ENCODE measurements at places on chromosomes 16 and 17.
A peak's percentile ranks its signal among the peaks of the same experiment; 100 is the strongest.

DNA sequence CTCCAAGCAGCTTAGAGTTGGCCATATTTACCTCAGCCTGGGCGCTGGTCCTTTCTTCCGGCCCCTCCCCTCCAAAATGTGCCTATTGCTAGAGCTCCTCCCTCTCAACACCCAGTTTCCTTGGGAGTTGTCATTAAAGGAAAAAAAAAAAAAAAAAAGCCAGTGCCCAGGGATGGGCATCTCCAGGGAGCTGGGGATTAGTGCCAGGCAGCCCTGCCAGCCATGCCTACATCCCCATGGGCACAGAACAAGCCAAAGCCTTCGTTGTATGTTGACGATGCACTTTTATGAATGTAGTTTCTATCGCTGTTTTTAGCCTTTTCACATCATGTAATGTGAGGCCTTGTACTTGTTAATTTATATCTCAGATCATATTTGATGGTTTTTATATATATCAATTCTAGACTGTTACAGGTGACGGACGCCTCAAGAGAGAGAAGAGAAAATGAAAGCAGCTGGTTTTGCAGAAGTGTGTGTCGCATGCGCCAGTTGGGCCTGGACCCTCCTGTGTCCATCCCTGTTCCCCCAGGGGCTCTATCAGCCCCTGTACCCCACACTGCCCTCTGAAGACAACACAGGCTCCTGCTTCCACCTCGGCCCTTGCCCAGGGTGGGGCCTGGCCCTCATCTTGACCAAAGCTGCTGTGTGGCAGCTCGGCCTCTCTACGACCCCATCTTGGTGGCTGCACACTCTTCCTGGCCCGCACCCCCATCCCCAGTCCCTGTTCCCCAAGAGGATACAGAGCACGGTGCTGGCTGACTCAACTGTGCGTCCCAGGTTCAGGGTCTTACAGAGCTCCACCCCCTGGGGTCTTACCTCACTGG, 4.8 kb downstream of the LIMD2 start:
- DNase-seq: no peak

- no peak for DNase-seq
Observed at GRCh38 chr16:77993111-77993985, 29.0 kb upstream of the CLEC3A start.

DNA sequence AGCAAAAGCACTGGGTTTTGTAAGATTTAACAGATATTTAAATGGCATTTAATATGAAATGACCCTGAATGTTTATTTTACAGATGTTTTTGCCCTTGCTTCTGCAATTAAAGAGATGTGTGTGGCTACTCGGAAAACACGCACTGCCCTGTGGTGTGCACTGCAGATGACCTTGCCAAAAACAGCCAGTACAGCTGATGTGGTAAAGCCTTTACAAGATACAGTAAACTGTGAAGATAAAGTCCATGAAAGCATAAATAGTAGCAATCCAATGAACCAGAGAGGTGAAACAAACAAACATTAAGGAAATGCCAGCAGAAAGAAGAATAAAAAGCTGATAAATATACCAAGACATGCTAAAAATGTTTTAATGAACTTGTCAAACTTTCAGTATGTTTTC, 15.7 kb downstream of the CCDC43 start:
- DNase-seq: no peak

DNA sequence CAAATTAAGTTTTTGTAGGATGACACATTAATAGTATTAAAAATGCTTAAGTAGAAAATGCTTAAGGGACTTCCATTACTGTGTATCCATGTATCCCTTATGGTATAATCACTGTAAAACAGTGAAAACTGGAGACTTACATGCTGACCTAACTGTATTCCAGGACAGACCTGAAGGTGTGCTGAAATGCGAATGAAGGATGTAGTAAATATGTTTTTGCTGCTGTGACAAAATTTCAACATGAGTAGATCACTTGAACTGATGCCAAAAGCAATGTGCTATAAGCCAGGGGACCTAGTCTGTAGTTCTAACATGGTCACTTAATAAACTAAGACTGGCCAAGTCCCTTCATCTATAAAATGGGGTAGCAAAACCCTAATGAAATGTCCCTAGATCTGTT, 142.0 kb upstream of the CORO6 start:
- DNase-seq: no peak

- DNase-seq: no peak
Observed at GRCh38 chr17:71809537-71809936, 311.3 kb upstream of the SOX9 start.

GRCh38 chr16:88780142-88781062, 4.6 kb downstream of the PIEZO1 start:
- no peak for DNase-seq

DNA sequence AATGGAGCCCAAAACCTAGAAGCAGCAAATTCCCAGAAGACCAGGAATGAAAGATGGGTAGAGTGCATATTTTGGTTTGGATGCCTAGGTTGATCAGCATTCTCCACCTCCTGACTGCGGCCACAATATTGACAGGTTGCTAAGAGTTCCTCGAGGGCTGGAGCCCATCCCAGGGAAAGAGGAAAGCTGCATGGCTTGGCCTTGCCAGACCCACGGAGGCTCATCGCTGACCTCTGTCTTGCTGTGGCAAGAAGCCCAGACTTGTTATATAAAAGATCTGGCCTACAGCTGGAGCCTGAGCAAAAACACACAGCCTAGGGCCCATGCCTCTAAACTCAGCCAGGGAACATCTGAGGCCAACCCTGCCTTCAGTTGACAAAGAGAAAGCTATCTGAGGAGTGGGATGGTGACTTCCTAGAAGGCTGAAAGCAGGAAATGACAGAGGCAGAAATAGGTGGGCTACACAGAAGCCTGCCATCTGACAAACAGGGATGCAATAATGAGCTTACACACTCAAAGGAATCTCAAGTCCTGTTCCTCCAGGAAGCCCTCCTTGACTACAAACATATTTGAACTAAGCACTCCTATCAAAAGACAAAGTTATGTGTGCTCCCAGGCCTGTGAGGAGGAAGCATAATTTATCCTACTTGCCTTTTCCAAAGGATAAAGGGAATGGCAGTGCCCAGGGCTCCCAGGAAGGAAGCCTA, 22.5 kb upstream of the SLC35B1 start:
- peak; percentile 21 for DNase-seq

DNA sequence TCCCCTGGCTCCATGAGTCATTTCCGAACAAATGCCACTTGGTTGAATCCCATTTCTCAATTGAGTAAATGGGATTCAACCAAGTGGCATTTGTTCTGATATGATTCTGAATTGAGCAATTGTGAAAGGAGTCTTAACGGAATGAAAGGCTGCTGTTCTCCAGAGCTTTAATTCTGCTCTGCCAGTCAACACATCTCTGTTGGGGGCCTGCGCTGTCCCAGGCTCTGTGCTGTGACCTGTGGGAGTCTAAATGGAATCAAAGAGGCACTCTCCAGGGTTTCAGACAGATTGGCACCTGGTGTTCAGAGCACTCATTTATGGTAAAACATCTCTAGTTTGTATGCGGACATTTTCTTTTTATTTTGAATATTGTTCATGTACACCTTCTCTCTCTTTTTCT, 126.2 kb downstream of the WSCD1 start:
- DNase-seq: no peak

GRCh38 chr17:76685366-76685765, 25.4 kb downstream of the MXRA7 start:
- DNase-seq: no peak

DNA sequence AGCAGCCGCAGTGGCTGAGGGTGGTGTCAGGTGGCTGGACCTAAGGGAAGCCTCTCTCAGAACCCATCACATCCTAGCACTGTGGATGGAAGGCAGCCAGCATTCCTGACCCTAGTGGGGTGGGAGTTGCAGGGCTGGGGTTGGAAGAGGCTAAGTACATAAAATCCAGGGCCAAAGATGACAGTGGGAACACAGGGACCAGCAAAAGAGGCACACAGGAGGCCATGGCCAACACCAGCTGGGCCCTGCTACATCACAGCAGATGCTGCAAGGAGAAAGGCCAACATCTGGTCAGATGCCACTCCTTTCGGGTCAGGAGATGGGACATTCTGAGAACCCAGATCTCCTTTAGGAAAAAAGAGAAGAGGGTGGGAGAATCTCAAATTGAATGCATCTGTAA, 415.4 kb downstream of the SLC39A11 start:
- DNase-seq: no peak

DNA sequence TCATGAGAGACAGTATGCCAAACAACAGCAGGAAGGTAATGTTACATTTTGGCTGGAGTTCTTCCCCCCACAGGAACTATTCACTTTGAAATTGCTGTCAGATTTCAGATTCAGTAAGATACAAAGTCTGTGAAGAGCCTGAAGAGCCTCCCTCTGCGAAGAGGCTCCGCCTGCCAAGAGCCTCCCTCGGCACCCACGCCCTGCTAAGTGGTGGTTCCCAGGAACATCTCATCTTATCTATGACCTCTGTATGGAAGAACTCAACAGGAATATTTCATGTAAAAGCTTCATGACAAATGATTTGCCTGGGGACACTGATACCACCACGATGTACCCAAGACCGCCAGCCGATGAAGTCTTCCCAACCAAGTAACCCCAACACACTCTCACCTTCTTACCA, 3.2 kb downstream of the ZC3H7A start:
- no peak for DNase-seq

DNA sequence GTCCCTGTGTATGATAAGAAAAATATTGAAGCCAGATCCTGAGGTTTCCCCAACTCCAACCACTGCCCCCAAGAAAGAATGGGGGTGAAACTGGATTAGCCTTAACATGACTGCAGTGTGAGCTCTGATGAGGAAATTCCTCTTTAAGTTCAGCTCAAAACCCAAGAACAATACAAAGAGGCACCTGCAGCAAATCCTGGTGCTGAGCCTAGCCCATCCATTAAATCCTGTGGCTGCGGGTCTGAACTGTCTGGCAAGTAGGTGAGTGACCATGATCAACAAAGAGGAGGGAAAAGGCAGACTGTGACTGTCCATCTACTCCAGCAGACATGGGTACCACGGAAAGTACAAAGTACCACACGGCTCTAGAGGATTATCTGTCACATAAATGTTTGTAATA, 64.2 kb downstream of the CREBBP start:
- no peak for DNase-seq

Measured in thoracic aorta (tissue), 2 donors.